ENCODE measurements at places on chromosomes 6 and 20.

DNA sequence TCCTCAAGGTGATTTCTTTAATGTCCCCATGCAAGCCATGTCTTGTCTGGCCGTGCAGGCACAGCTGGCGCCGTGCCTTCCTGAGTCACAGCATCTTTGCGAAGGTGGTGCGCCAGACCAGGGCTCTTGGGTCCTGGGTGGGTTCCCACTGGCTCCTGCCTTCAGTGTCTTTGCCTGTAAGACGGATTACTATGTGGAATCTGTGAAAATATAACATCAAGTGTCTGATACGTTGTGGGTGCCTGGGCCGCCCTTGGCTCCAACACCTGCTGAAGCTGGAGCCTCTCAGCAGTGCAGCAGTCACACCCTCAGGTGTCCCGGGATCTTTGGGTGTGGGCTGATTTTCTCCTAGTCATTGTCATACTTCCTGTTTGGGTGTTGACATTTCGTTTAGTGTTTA lies 3.2 kb downstream of the OSBPL2 start:
- DNase-seq, result no peak

GRCh38 chr6:48069280-48069679 lies 41.7 kb downstream of the PTCHD4 start:
- no peak for DNase-seq

GRCh38 chr20:2741881-2742280 lies 49.3 kb downstream of the EBF4 start:
- no peak for DNase-seq

DNA sequence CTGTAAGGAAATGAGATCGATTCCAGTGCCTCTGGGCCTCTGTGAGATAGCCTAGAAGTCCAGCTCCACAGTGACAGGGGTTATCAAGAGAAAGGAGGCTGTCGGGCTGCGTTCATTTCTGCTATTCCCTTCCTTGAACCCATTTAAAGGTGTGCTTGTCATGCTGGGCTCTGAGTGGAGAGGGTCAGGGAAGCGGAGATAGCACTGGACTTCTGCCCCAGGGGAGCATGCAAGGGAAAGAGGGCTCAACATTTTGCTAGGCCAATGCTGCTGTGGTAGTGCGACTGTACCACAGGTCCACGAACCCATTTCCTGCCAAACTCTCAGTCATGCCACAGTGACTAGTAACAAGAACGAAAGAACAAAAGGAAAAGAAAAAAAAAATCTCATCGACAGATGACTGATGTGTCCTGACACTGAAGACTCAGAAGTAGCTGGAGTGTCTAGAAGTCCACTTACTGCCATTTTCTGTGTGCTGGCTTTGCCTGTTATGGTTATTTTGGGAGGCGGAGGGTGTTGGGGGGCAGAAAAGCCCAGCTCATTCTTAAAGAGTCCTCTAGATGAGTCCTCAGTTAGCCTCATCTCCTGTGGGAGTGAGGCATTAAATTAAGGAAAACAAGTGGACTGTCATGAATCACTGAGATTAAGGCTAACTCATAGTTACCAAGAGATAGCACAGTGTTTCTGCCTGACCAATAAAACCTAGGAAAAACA lies 8.1 kb downstream of the NEDD9 start:
- DNase-seq, result peak; percentile 77

DNA sequence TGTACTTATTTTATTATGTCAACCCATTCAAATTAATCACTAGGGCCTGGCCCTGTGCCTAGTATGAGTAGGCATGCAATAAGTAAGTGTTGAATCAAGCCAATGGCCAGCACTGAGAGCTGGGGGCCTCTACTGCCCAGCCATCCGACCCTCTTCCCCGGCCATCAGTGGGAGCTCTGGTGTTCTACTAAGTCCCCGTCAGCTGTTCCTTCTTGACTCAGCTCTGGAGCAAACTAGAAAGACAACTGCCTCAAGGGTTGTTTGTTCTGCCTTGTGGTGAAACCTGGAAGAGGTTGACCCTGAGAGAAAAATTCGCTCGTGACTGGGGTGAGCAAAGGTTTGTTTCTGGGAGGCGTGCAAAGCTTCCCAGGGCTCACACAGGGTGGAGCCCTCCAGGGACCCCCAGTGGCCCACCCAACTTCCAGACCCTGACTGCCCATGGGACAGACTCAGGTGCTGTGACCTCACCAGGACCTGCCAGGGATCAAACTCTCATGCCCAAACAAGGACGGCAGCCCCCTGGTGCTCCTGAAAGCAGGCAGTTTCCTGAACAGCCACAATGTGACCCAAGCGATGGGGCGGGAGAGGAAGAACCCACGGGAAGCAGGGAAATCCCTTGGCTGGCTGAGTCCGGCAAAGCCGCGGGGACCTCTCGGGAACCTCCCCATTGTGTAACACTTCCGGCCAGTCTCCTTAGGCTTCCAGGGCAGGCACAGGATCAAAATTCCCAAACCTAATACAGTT lies 50.4 kb downstream of the BANF2 start:
- DNase-seq, result peak; percentile 86

DNA sequence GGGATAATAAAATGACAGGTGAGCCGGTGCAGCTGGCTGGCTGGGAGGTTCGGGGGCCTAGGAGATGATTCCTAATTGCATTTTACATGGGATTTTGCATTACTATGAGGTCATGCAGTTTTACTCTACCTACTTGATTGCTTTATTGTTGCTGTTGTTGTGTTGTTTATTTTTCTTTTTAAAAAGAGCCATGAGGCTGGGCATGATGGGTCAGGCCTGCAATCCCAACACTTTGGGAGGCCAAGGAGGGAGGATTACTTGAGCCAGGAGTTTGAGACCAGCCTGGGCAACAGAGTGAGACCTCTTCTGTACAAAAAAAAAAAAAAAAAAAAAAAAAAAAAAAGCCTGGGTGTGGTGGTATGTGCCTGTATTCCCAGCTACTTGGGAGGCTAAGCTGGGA lies 104.8 kb downstream of the GJA1 start:
- no peak for DNase-seq

- no peak for DNase-seq
These were observed 18.4 kb upstream of the RPN2 start for GRCh38 chr20:37160683-37161082.

DNA sequence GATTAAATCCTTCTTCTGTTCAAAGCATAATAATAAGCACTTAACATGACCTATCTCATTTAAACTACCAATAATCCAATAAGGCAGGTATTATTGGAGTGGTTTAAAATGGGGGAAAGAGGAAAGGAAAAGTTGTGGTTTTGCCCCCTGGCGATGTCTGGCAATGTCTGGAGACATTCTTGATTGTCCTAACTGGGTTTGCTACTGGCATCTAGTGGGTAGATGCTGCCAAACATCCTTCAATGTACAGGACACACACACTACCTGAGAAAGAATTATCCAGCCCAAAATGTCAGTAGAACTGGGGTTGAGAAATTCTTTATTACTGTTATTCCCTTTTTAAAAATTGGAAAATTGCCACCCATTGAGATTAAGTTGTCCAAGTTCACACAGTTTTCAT lies 25.2 kb upstream of the SRSF6 start:
- no peak for DNase-seq

DNA sequence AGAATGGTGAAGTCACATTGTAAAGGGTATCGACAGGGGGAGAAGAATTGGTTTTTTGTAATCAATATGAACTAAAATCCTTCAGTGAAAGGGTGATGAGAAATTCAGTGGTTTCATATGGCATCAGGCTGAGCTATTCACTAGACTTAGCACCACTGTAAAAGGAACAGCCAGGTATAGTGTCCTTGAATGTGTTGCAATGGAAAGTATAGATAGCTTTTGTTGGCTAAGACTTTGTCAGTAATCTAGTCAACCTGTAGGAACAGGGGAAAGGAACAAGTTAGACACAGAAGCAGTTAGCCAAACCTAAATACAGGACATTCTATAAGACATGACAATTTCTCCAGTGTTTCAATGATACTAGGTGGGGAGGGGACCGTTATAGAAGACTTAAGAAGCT lies 172.6 kb upstream of the MOCS1 start:
- DNase-seq, result no peak

DNA sequence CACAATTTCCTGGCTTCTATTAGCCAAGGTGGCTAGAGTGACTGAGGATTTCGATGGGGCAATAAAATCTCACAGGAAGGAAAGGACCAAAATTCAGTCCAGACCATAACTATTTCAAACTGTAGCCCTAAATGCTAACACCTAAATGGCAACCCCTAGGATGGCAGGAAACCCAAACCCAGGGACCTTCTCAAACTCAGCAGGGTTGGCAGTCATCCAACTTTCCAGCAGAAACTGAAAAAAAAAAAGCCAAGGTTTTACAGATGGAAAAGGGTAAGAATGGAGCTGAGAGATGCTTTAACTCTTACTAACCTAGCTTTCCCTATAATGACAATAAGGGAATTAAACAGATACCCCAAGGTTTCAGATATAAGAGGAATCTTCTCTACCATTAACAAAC lies 10.5 kb downstream of the IBTK start:
- peak; percentile 24 for DNase-seq

DNA sequence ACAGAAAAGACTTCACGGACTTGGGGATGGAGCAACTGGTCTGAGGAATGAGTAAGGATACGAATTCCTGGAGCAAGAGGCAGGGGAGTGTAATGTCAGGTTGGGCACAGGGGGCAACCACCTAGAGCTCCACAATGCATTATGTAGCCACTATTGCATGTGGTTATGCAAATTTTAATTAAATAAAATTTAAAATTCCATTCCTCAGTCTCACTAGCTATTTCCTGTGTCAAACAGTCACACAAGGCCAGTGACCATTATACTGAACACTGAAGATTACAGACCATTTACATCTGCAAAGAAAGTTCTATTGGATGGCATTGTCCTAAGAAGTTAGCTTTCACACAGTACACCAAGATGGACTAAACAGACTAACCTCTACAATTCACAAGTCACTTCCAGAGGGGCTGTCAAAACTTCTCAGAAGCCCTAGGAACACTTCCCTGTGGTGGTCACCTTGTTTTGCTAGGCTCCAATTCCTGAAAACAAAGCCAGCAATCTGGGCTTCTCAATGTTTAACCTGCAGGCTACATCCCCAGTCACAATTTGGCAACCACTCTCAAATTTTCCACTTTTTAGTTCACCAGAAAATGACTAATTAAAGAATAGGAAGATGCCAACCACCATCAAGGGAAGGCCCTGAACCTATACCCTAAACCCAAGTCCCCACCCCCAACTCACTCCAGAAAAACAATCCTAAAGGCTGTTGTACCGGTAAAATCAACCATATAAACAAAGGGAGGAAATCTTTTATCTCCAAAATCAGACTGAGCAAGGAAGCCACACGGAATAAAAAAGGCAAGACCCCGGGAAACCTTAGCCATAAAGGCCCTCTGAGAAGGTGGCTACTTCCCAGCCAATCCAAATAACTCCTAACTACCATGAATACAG lies 34.2 kb upstream of the C20orf203 start:
- DNase-seq, result peak; percentile 12

- peak; percentile 72 for DNase-seq
These were observed at the start of gene PLEKHG1 for GRCh38 chr6:150599199-150600009. PLEKHG1 (plus strand) TSS chr6:150599885; CDS start chr6:150733682, 133,797 bp downstream.

- DNase-seq, result no peak
These were observed 7.0 kb upstream of the C20orf144 start for GRCh38 chr20:33655164-33655563.

- DNase-seq, result no peak
These were observed 192.7 kb upstream of the CNR1 start for GRCh38 chr6:88358846-88359245.

DNA sequence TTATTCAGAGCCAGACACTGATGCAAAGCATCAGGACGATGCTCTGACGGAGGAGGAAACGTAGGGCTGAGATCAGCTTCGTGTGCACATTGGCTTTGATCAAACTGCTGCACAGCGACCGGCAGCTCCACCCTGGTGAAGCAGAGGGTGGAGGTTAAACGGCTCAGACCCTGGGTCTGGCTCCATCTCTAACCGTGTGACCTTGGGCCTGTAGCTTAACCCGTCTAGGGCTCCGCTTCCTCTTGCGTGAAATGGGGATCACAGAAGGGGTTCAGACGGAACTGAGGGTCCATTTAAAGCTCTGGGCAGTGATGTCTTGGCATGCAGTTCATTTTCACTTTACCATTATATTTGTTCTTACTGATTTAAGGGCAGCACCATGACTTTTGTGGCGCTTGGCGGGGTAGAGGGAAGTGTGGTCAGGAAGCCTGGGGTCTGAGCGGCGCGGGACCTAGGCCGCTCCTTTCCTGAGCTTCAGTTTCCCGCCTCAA lies 644 bp downstream of the RBL1 start:
- no peak for DNase-seq

DNA sequence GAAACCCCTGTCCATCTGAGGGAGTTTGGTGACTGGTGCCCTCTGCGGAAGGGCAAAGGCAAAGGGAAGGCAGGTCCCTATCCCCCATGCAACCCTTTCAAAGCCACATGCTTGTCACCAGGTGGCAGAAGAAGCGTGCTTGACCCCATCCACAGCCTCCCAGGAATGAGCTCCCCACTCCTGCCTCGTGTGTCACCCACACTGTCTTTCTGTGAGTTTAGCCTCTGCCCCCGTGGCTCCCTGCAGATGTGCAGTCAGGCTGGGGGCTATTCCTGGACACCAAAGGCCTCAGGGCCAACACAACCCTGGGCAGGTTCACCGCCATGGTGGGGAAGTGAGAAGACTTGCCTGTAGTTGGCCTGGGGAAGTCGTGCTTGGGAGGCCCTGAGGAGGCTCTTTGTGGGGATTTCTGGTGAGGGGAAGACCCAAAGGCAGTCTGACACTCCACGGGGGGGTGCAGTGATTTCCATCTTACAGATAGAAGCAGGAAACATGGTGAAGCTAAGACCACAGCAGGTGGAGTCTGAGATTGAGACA lies 16.6 kb upstream of the PCMTD2 start:
- DNase-seq, result no peak

DNA sequence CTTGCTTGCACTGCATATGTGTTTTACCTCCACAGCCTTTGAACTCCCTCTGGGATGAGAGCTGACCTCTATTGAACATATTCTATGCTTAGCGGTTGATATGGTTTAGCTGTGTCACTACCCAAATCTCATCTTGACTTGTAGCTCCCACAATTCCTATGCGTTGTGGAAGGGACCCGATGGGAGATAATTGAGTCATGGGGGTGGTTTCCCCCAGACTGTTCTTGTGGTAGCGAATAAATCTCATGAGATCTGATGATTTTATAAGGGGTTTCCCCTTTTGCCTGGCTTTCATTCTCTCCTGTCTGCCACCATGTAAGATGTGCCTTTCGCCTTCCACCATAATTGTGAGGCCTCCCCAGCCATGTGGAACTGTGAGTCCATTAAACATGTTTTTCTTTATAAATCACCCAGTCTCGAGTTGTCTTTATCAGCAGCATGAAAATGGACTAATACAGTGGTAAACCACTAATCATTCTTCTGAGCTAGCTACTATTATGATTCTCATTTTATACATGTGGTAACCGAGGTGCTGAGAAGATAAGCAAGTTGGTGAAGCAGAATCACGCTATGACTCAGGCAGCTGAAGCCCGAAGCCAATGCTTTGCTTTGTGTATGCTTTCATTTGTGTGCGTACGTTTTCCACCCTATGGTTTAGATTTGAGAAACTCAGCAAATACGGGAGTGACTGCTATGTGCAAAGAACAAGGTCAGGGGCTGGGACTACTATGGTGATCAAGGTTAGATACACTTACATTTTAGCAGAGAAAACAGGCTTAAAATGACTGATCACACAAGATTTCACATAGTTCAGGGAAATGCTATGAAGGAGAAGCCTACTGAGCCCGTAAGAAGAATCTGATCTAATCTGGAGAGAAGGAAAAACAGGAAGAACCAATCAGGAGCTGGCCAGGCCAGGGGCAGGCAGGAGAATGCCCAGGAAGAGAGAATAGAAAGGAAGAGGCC lies 363.5 kb downstream of the ESR1 start:
- no peak for DNase-seq

Measured in dermis microvascular lymphatic vessel endothelial cell (primary cell).